Foreskin keratinocyte (primary cell): ENCODE measurements at places on chromosomes 1 and 21. TPM values are rescaled to one million over a fixed set of nuclear protein-coding genes. Genes with fewer than 3 reads are reported as not detected.

Gene IFNAR2
- polyA plus RNA-seq = 11.3 and 11.8 TPM in 2 replicates

Gene RGS8
- not detected in 2 replicates for polyA plus RNA-seq

Gene DTL
- 8.8 and 11.5 TPM in 2 replicates for polyA plus RNA-seq

Gene STIL
- 4.5 and 6.7 TPM in 2 replicates for polyA plus RNA-seq

Gene IPO13
- polyA plus RNA-seq = 23.6 and 25.9 TPM in 2 replicates

Gene SEC16B
- 0.16 and 0.39 TPM in 2 replicates for polyA plus RNA-seq

Gene S100A16
- 1,700 and 1,899 TPM in 2 replicates for polyA plus RNA-seq

Gene TMCC2
- 1.4 and 1.5 TPM in 2 replicates for polyA plus RNA-seq

Gene DYNLT5
- not detected in 2 replicates for polyA plus RNA-seq

Gene BECN2
- polyA plus RNA-seq = not detected in 2 replicates

Gene FAM163A
- not detected in 2 replicates for polyA plus RNA-seq

Gene SPRR5
- polyA plus RNA-seq = 0.22 and 0.44 TPM in 2 replicates

Gene S100A9
- 16.0 and 21.7 TPM in 2 replicates for polyA plus RNA-seq
